GM20000 (cell line): ENCODE measurements at places on chromosomes 3 and 15.
A peak's percentile ranks its signal among the peaks of the same experiment; 100 is the strongest.

DNA sequence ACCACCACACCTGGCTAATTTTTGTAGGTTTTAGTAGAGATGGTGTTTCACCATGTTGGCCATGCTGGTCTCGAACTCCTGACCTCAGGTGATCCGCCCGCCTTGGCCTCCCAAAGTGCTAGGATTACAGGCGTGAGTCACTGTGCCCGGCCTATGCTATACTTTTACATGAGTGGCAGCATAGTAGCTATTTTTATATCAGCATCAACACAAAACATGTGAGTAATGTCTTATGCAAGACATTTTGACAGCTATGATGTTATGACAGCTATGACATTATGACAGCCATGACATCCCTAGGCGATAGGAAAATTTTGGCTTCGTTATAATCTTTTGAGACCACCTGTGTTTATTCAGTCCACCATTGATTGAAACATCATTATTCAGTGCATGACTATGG lies 4.1 kb upstream of the NAALADL2 start:
- DNase-seq, result no peak

GRCh38 chr3:69505770-69506407 lies 120.0 kb upstream of the FRMD4B start:
- DNase-seq, result no peak

DNA sequence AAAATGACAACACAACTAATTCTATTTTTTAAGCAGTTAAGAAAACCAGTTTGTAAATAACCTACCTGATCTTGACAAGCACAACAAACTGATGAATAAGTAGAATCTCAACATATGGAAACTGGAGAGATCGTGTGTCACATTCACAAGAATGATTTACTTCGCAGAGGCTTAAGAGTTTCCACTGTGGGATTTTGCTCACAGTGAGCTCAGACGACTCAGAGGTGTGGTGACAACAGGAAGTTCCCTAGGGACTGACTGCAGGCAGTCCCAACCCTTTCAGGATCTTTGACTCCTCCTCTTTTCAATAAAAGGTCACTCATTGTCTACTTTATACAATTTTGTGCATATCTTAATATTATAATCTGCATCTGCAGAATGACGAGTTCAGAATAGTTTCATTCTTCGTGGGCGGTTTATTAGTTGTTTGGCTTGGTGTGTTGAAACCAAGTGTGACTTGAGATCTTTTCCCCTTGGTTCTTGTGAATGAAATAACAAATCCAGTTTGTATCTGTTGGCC lies at the start of gene LIPH:
Gene LIPH, minus strand, starts transcription at position 231 of the 520 bp plus-strand sequence. Its CDS starts 117 bp downstream, at position 114.
- DNase-seq, result peak; percentile 49

GRCh38 chr3:161700998-161701397 lies 204.4 kb downstream of the OTOL1 start:
- DNase-seq, result no peak

DNA sequence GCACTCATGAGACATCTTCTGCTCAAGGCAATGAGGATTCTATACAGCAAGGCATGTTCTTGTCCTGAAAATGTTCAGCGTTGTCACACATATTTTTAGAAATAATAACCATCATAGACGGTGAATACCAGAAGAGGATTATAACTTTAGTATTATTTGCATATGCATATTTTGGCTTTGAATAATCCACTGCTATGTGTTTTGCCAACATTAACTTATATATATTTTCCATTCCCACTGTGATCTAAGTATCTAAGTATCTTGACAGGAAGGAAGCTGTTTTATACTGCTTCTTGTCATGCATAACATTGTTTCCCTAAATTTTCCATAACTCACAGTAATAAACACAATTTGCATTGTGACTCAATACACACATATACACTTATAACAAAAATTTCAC lies 509.5 kb downstream of the TBL1XR1 start:
- no peak for DNase-seq

DNA sequence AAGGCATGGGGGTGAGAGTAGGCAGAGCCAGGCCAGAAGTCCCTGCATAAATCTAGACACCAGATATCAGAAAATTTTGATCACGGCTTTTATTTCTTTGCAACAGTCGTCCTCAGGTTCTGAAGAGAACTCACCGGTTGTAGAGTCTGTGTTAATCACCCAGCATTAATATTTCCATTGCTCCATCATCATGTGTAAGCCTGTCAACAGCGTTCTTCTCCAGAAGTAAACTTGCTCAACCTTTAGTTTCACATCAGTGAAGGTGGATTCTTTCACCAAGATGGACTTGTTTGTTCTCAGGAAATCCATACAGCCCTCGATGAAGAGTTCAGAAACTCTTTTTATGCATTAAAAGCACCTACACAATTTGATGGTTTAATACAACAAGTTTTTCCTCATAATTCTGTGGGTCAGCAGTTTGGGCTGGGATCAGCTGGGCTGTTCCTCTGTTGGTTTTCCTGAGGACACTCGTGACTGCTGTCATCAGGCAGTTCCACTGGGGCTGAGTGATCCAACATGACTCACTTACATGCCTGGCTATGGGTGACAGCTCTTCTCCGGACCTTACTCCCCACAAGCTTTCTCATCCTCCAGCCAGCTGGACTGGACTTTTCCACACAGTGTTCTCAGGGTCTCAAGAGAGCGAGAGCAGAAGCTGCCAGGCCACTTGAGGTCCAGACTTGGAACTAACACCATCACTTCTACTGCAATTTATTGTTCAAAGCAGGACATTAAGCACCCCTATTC lies 303.4 kb downstream of the ZNF621 start:
- DNase-seq, result no peak
